Hematopoietic multipotent progenitor cell treated with erythropoietin and hydrocortisone succinate and interleukin-3 and kit ligand, for 8 days (in vitro differentiated cells): ENCODE measurements at places on chromosomes 4 and X.

- peak; percentile 73 for DNase-seq
These were observed 22.4 kb downstream of the TMEM33 start for GRCh38 chr4:41957634-41958033.

DNA sequence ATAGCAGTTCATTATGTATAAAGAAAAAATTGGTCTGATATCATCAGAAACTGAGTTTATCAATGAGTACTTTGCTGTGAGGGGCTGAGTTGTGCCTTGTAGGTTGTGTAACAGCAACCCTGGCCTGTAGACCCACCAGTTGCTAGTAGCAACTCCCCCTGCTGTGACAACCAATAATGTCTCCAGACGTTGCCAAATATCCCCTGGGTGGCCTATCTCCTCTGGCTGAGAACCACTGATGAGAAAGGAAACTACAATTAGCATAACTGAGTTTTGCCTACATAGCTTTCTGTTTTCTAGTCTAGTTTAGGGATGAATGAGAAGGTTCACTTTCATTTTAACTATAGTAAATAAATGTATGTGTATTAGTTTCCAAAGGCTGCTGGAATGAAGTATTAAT lies 234.1 kb downstream of the CPE start:
- DNase-seq, result no peak

DNA sequence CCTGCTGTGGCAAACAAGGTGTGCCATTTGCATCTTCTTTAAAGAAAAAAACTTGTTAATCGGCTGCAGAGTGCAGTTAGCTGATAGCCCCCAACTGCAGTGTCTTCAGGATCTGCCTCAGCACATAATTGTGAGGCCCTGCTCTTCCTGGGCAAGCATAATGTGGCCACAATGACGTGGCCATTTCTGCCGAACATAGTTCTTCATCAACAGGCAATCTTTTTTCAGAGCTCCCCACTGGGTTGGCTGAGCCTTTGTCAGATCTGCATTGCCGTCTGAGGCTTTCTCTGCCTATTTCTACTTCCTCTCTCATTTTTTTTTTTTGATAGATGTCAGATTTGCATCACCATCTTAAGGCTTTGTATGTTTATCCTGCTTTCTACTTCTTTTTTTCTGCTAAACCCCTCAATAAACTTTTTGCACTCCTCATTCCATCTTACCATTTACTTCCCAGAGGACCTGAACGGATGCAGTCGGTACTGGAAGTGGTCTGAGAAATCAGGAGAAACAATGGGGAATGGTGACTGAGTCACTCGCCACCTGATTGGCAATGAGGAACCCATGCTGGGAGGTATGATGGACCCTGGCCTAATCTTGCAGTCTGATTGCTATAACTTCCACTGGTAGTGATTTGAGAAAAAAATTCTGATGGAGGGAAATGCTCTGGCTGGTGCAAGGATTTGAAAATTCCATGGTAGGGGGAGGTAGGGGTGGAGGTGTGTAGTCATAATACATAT lies 21.2 kb upstream of the TAB3 start:
- DNase-seq, result peak; percentile 51

- no peak for DNase-seq
These were observed 63.1 kb downstream of the COX18 start for GRCh38 chr4:73006286-73006990.

DNA sequence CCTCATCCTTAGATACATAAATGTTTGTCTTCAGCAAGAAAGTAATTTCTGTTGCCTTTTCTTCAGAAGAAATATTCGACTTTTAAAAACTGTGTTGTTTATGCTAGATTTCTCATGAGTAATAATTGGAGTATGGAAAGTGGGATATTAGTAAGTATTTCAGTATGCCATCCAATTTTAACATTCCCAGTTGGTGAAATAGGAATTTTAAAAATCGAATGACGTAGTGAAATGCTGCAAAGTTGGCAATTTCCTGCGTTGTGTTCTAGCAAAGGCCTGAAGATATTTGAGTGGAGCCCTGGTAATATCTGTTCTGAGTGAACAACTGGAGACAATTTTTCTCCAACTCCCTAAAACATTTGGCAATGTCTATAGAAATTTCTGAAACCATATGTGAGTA lies 190.1 kb downstream of the ZNF330 start:
- DNase-seq, result no peak

DNA sequence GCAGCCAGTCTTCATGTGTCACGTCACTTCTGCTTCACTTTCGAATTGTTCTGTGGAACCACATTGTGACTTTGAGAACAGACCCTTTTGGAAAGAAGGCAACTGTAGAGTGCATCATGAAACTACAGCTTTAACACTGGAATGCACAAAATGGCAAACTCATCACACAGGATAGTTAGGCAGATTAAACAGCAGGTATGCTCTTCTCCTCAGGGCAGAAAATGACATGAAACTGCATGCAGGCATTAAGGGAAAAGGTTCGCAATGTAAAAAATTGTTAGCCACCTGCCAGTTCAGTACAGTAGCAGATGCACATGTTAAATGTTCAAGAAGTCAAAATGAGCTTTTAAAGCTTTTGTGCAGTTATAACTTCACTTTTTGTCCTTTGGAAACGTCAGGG lies 864.6 kb upstream of the IGFBP7 start:
- no peak for DNase-seq

DNA sequence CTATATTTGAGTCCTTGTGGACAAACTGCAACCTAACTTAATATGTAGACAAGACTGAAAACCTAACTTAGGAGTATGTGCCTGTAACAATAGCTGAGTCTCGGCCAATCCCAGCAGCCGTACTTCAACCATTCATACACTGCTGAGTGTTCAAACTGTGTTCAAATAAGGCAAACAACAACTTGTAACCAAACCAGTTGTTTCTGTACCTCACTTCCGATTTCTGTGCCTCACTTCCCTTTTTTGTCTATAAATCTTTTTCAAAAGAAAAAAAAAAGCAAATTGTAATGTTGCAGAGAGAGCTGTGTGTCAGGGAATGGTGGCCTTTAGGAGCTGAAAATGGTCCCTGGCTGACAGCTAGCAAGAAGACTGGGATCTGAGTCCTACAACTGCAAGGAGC lies 46.0 kb downstream of the GEMIN8 start:
- no peak for DNase-seq

DNA sequence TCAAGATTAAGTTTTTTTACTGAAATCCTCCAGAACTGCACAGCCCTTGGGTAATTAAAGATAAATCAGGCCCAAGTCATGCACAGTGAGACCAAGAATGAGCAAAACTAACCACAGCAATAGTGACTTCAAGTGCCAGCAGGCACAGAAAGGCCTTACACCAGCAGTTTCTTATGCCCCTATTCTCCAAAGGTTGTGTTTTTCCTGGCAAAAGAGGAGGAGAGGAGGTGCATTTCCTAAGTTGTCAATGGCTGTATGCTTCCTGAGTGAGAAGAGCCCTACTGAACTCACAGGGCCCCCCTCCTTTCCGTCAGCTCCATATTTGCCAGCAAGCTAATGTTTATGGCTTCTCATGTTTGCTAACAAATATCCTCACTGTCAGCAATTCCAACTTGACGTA lies 418.7 kb upstream of the INTU start:
- DNase-seq, result no peak

DNA sequence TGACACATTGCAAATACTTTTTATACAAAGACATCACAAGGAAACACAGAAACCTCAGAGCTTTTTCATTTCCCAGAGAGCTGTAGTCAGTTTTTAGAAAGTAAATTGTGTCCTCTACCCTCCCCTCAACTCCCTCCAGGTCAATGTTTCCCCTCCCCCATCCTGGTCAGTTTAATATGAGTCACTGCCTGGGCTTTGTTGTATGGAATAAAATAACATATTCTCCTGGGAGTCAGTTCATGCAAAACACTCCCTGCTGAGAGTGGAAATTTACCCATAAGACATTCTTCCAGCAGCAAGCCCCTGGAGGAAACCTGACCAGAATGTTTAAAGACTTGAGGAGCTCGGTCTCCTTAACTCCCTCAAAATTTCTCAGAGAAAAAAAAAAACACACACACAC lies 270.1 kb upstream of the LDB2 start:
- DNase-seq, result no peak

GRCh38 chrX:45447331-45447730 lies 246.7 kb upstream of the DIPK2B start:
- DNase-seq, result no peak

- no peak for DNase-seq
These were observed 13.2 kb downstream of the FOXP3 start for GRCh38 chrX:49251325-49251724.

DNA sequence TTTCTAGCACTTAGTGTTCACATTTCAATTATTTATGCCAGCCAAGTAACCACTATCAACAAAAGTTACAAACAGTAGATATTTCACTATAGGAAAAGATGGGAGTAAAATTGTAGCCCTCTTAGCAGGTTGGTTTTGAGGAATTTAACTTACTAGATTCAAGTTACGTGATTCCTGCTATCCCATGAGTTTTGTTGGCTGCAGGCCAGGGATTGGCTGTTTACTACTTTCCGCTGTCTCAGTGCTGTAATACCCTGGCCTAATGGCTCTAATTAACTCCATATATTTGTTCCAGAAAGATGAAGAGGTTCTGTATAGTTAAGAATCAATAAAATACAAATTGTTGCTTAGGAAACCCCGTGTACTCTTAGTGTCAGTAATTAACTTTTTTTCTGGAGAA lies 55.5 kb upstream of the MAGED1 start:
- no peak for DNase-seq

GRCh38 chr4:123265443-123265842 lies 131.2 kb upstream of the SPRY1 start:
- no peak for DNase-seq

DNA sequence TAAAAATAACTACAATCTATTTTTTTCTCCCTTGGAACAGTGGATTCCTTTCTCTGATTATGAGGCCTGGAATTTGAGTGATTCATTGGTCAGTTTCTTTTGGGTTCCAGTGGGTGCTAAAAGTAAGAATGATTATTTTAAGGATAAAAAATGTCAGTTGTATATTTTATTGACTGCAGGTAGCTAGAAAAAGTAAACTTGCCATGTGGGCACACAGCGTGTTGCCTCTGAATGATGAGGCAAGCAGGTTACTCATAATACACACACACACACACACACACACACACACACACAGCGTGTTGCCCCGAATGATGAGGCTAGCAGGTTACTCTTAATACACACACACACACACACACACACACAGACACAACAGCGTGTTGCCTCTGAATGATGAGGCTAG lies 13.8 kb downstream of the GALNT7 start:
- DNase-seq, result no peak

DNA sequence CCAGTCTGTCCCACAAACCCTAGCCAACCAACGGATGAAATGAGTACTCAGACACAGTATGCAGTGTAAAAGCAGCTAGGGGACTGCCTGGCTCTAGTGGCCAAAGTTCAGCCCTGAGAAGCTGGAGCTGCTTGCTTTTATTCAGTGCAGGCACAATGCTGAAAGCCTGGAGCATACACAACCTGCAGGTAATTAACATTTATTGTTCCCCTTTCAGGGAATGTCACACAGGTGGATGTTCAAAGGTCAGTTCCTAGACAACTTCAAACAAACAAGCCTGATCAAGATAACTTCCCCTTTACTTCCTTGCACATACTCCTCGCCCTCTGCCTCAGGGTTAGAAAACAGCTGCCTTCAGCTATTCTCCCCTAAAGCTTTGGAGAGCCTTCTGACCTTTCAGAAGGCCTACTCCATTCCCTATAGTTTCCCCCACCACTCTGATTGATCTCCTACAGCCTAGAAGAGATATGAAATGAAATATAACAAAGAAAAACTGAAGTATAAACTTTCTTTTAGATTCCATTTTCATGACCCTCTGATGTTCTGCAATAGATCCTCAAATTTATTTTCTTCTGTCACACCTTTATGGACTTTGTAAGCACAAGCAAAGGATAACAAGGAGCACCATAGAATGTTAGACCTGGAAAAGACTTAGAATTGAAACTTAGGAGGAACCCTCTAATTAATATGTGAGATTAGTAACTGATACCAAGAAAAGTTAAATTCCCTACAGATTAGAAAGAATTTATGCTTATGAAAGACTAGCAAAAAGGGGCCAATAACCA lies 6.8 kb upstream of the DCAF8L1 start:
- DNase-seq, result no peak

- no peak for DNase-seq
These were observed 213.2 kb downstream of the CAMK2D start for GRCh38 chr4:113548303-113548702.

DNA sequence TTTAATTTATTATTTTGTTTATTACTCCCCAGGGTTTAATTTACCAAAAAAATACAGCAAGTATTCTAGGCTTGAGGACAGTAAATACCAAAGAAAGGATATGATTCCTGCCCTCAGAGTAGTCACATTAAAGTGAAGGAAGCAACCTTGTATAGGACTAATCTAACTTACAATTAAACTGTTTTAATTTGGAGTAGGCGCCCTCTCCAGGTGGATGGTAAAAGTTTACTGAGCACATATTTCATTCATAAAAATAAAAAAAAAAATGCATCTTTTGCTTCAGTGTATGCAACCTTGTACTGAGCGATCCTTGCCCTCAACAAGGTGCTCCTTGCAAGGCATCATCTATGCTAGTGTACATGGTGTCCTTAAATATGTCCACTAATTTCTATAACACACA lies 72.0 kb upstream of the MAGEB16 start:
- DNase-seq, result peak; percentile 13

- DNase-seq, result no peak
These were observed 190.4 kb downstream of the AR start for GRCh38 chrX:67734111-67734753.
